ENCODE measurements at places on chromosomes 4 and X.

DNA sequence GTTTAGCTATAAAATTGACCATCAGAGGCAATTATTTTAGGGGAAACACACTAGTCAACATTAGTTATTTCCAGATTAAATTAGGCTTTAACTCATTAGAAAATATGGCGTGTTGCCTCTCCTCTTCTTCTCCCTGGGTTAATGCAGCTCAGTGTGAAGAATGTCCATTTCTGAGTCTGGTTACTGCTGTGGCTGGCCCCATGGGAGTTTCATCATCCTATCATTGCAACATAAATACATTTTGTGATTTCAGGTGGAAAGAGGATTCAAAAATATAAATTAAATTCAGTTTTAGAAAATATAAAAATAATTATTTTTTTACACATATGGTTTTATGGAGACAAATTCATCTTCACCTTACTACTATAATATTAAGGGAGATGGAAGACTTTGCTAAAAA lies 288.5 kb upstream of the ARSJ start:
- no peak for DNase-seq

DNA sequence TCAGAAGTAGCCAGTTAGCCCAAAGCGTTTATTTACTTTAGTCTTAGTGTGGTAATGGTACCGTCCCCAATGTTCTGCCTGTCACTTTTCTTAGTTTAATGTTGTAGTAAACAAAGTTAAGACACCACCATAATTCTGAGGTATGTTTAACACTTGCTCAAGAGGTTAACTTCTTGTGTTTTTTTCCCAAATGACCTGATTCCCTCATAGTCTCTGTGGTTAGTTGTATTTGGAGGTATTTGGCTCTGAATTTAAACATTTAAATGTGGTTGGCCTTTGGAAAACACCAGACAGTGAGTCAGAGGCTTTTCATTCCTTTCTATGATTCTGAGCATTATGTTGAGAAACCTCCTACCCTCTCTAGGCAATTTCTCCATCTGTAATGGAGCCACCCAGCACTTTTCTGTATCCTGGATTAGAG lies 47.9 kb downstream of the CXCL1 start:
- no peak for DNase-seq

GRCh38 chr4:165953181-165953580 lies 80.1 kb downstream of the TLL1 start:
- DNase-seq: no peak

DNA sequence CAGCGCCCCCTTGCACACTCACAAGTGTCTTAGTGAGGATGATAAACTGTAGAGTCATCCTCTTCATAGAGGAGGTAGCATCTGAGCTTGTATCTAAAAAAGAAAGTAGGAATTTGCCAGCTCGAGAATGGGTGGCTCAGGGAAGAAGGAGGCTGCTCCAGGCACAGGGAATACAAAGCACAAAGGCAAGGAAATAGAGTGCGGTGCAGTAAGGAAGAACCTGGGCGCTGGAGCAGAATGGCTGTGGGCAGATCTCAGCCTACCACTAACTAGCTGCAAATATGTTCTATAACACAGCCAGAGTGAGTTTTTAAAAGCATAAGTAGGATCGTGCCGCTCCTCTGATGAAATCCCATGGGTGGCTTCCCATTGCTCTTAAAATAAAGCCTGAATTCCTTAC lies 61.6 kb upstream of the MAPK10 start:
- DNase-seq: no peak

GRCh38 chrX:55754861-55755294 lies 37.3 kb downstream of the RRAGB start:
- DNase-seq: no peak

DNA sequence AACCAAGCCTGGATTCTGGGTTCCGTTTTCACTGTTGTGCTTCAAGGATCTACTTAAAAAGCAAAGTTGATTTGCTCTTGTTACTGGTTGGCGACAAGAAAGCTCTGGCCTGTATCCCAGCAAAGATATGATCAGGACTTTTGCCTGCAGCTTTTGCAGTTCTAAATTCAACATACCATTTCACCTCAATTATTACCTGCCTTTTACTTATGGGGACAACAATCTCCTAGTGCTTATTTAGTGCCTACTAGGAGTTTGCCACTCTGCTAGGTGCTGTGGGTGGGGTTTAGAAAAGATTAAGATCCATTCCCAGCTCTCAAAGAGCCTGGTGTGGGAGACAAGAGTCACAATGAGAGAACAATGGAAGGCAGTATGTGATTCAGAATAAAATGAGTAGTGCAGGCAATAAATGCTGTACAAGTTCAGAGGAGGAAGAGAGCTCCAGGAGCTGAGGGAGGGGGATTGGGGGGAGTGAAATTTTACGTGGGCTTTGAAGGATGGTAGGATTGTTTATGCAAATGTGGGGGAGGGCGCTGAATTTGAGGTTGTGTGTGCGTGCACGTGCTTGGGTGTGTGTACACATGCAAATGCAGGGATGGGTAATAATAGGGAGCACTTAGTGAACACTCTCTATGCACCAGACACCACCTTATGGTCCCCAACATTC lies 5.0 kb upstream of the TMEM164 start:
- no peak for DNase-seq

- DNase-seq: peak; percentile 84
Observed at GRCh38 chr4:14168919-14169318, 541.4 kb upstream of the BOD1L1 start.

DNA sequence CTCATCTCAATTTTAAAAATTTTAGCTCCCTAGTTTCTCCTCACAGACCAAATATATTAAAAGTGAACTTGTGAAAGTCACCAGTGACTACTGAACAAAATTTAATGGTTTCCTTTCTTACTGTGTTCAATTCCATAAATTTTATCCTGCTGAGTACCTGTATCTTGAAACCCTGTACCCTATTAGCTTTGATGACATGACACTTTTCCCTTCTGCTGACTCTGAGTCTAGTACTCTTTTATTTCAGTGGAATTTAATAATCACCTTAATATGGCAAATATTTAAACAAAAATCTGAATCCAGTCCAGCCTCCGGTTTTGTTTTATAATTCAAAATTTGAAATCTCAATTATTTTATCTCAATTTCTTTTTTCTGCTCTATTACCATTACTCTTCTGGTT lies 203.1 kb upstream of the NUDT6 start:
- no peak for DNase-seq

- no peak for DNase-seq
Observed at GRCh38 chr4:10019521-10020051, 1.7 kb downstream of the SLC2A9 start.

DNA sequence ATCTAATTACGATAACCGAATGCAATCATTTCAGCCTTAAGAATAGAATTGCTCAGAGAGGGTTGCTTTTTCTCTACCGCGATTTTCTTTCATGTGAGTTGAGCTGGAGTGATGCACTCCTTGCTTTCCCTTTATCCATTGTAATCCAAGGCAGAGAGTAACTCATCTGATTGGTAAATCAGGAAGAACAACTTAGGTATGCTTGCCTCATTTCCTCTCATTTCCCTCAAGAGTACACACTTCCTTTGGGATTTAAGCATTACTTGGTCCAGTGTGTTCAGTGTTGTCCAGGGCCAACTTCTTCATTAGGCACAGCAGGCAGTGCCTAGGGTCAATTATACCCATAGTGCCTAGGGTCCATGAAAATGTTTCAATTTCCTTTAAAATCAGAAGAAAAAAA lies 15.7 kb upstream of the N4BP2 start:
- DNase-seq: no peak

DNA sequence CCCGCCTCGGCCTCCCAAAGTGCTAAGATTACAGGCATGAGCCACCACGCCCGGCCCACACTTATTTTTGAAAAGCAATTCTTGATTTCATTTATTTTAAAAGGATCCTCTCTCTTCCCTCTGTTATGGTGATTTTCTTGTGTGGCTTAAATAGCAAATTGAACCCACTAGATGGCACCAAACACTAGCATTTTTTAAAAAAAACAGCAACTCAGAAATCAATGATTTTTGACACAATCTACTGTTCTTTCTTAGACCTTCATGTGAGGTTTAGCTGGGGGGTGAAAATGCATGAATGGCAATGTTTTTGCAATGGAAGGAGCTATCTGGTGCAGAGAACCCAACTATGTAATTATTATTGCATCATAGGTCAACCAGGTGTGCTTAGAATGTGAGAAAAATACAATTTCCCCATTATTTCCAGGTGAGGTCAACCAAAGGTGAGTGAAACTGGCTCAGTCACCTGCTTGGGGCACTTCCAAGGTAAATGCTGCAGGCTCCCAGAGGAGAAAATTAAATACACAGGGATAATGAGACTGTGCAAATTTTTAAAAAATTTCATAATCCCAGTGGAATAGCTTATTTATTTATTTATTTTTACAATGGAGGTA lies 226.7 kb upstream of the PRKX start:
- no peak for DNase-seq

- no peak for DNase-seq
Observed at GRCh38 chrX:46812445-46812844, 24.4 kb upstream of the RP2 start.

DNA sequence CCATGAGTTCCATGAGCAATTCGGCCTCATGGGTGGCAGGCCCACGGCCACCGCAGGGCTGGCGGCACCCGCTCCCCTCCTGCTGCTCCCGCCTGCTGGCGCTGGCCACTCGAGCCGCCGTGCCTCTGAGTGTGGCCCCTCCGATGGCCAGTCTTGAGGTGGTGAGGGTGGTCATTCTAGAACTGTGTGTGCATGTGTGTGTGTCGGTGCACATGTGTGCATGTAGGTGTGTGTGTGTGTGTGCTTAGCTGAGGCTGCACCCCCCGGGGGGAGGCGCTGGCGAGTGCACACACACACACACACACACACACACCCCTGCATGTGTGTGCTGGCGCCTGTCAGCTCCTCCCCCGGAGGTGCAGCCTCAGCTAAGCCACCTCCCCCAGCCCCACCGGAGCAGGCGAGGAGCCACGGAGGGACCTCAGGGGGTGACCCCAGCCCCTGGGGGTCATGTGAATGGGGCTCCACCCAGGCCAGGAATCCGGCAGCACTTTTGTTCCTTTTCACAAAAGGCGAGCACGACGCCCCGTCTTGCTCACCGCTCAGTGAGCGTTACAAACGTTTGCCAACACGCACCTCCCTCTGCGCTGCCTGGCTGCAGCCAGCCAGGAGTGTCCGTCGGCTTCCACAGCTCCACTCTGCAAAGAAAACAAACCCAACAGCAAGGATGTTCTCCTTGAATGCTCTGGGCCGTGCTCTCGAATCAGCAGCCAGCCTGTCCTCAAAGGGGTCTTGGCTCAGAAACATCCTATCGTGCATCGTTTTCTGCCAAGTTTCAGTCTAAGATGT lies 29.9 kb downstream of the FGFRL1 start:
- DNase-seq: no peak

- DNase-seq: no peak
Observed at GRCh38 chrX:49103637-49104036, 19.9 kb downstream of the GPKOW start.

DNA sequence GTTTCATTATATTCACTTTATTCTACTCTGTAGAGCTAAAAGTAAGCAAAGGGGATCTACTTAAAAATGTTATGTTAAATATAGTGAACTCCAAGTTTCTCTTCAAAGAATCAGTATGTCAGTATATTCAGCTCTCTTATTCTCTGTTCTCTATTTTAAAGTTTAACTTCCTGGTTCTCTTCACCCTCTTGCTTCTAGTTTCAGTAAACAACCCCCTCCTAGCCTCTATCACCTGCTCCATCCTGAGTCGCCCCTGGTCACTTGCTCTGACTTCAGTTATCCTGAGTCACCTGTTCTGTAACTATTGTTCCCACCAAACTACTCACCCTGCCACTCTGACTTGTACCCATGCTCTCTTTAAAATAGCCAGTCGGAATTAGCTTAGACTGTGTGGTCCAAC lies 180.9 kb upstream of the AADAT start:
- no peak for DNase-seq

GRCh38 chrX:104668550-104668949 lies 102.6 kb downstream of the IL1RAPL2 start:
- no peak for DNase-seq

DNA sequence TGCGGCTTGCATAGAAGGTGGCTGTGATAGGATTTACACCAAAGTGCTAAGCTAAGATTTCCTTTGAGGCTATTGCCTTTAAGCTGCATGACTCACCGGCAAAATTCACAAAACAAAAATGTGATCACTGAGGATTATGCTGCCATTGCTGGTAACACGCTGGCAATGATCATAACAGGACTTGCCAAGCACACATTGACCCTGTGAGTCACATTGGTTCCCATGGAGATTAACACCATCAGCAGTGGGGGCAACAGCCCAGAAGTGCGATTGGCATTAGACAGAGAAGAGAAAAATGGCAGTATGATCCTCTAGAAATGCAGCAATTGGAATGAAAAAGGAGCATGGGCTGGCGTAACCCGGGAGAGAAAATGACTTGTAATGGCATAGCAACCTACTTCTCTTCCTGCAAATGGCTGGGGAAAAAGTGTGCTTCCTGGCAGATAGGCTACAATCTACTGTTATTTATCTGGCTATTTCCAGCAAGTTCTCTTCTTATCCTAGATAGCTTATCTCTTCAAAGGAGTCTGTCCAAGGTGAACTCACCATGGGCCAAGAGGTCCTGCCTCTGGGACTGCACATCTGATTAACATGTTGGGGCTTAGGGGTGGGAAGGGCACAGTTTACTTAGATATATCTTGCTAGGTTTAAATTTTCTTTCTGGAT lies 314.2 kb upstream of the IGFBP7 start:
- DNase-seq: peak; percentile 82

GRCh38 chrX:40573763-40574162 lies 7.0 kb upstream of the ATP6AP2 start:
- no peak for DNase-seq

DNA sequence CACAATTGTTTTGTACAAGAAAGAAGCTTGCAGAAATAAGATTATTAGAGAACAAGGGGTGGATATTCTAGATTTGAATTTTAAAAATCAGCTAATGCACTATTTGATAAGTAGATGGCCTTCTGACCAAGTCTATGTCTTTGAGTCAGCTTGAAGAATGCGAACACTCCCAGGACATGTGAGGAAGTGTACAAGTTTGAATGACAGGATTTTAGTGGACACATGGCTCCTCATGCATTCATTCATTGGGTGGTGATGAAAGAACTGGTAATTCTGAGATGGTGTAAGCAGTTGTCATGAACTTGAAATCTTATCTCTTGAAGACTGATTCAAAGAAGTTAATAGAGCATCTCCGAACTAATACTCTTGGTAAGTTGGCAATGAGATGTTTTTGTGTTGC lies 548.2 kb upstream of the CNKSR2 start:
- DNase-seq: no peak

DNA sequence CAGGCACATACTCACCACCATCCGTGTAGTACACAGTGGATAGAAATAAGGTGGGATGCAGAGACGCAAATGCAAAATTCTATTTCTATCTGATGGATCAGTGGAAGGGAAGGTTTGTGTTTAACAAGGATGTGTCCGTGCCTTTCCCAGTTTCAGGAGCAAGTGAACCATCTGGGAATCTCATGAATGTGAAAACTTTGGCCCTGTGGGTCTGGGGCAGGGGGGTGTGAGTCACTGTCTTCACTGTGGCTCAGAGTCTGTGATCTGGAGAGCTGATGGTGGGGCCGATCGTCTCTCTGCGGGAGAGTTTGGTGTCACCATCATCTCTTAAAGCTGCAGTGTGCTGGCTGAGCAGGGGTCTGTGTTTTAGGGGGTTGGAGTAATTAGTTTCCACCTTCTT lies 179.3 kb upstream of the STS start:
- DNase-seq: no peak

All from RWPE2 (cell line).